ENCODE measurements at places on chromosomes 2 and 18.

DNA sequence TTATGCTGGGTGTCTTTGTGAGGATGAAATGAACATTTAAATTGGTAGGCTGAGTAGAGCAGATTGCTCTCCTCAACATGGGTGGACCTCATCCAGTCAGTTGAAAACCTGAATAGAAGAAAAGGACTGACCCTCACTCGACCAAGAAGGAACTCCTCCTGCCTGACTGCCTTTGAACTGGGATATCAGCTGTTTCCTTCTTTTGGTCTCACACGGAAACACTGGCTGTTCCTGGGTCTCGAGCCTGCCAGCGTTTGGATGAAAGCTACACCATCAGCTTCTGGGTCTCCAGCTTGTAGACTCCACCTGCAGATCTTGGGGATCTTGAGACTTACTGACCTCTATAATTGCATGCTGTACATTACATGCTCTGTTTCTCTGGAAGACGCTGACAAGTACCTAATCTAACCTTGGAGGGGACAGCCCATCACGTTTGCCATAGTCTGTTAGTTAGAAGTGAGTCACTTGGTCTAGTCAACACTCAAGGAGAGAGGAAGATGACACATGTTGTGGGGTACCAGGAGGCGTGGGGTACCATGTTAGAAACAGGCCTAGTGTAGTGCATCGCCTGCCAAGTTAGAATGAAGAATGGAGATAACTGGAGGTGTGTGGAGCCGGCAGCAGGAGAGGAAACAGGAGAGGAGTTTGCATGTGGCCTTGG, 267.0 kb downstream of the MREG start:
- no peak for DNase-seq

DNA sequence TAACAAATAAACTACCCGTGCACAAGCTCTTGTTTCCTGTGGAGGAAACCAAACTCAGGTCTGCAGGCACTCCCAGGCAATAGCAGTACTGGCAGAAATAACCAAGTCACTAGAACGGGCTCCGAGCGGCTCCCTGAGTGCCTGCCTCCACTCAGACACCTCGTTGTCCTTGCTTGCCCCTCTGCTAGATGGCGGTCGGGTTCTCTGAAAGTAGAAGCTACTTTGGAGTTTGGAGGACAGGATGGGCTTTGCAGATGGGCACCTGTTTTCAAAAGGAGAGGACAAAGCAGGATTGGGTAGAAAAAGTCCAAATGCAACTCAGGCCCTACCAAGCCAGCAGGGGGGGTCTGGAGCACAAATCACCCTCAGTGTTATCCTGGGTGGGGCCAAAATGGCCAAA, 136.4 kb downstream of the LRRC30 start:
- DNase-seq = no peak

GRCh38 chr2:19883971-19884720, 17.6 kb downstream of the TTC32 start:
- no peak for DNase-seq

GRCh38 chr18:36075862-36076587, 8.7 kb upstream of the RPRD1A start:
- DNase-seq = peak; percentile 85

DNA sequence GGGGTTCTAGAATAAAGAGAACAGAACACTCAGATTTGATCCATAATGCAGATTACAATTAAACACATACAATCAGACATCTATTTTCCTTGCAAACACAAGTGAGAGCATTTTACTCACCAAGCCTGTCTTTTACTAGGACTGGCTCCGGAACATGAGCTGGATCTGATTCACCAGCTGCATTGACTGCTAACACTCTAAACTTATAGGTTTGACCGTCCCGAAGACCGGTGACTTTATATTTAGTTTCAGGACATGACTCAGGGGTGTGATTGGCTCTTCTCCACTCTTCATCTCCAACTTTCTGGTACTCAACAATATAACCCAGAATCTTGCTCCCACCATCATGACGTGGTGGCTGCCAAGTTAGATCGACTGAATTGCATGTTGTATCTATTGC, 112.4 kb downstream of the PLEKHA3 start:
- no peak for DNase-seq

- DNase-seq = no peak
Measured at GRCh38 chr2:105100046-105100840, 62.4 kb downstream of the MRPS9 start.
